ENCODE measurements at places on chromosomes 12 and 14.

DNA sequence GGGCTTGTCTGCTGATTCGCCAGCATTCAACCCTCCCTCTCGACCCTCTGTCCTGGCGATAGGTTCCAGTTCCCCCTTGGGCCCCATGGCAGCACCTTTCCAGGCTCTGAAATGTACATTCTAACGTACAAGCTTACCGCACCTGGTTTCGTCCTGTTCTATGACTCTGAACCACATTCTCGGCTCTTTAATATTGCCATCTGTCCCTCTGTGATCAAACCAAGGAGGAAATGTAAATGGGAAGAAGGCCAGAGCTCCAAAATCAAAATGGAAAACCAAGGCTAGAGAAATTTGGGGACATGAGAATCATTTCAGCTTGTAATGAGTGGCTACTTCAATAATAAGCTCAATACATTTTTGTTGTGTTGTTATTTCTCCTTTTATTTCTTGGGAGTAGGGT, 117.2 kb downstream of the TTC7B start:
- no peak for ATAC-seq

- peak; percentile 85 for ATAC-seq
Measured at GRCh38 chr12:120639771-120640721, at the start of gene CABP1. TSS of gene CABP1 (plus strand) at chr12:120640626. CDS start at chr12:120640686, 60 bp downstream.

- no peak for ATAC-seq
Measured at GRCh38 chr12:75884465-75884985, 147.1 kb downstream of the PHLDA1 start.

DNA sequence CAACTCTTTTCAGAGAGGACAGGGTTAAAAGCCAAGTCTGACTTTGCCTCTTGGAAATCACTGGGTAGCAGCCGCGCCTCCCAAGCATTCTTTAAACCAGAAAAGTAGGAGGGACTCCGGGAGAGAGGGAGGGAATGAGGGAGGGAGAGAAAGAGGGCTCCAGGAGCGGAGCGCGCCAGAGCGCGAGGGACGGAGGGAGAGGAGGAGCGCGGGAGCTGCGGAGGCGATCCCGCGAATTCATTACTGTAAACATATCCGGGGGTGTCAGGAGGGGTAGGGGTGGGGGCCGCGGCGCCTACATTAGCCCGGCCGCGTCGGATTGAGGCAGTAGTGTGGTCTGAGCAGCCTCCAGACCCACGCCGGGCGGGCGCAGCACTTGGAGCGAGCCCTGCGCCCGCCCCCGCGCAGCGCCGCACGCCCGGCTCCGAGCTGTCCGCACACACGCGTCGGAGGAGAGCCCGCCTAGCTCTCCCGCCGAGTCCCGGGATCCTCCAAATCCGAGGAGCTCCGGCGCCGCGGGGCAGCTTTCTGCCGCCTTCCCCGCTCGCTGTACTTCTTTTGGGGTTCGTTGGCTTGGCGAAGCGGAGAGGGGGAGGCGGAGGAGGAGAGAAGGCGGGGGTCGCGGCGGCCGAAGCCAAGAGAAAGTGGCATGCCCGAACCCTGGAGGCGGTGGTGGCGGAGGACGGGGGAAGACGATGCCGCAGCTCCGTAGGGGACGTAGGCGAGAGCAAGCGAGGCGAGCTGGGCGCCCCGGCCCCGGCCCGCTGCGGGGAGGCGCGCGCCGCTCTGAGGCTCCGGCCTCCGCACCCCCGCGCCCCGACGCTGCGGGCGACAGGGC, 3.3 kb downstream of the FLRT2 start:
- ATAC-seq: no peak

DNA sequence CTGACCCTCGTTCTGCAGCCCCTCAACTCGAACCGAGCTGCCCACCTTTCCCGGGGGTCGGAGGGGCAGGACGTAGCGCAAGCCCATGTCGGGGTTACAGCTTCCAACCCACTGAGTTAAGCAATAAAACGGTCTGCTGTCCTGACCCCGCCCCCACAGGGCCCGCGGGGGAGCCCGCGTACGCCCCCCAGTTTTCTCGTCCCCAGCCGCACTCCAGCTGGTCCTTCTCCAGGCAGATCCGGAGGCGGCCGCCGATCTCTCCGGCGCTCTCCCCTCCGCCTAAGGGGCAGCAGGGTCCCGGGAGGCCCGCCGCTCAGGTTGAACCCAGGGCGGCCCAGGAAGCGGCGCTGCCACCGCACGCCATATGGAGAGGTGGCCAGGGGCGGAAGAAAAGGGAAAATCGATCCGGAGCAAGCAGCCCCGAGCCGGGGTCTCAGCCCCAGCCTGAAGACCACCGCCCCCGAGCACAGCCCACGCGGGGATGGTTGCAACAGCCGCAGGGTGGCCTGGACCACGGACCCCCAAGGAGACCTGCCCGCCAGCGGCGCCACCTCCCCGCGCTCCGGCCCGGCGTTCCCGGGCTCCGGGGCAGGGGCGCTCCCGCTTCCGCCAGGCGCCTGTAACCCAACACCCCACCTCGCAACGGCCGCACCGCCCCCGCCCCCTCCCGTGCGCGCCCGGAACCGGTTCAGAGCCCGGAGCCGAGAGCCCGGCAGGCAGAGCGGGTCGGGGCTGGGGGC, 760 bp downstream of the ACTN1 start:
- ATAC-seq: no peak

DNA sequence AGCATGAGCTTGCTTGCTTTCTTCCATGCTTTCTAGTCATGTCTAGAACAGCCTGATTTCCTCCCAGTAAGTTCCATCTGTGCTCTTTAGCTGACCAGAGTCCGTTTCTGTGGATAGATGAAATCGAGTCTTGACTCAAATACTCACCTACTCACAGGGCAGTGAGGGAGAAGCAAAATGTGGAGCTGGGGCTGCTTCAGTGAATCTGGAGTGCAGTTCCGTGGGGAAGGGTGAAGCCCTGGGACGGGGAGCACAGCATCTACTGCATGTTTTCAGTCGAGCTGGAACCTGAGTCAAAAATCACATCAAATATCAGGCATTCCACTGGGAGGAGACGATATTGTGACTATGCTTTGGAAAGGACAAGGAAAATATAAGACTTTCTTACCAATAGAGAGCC, 70.3 kb upstream of the PRMT8 start:
- ATAC-seq: no peak

DNA sequence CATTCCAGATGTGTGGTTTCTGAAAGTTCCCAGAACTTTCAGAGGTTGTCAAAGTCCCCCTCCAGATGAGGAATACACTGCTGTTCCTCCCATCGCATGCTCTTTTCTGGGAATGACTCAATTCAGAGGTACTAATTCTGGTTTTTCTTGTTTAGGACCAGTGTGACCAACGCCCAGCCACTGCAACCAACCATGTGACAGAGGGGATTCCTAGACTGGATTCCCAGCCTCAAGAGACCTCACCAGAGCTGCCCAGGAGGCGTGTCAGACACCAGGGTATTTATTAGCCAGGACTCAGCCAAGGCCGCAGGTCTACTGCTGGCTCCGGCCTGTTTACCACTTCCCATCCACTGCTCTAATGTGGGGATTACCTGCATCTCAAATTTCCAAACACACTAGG, 24.2 kb downstream of the TRAFD1 start:
- ATAC-seq: peak; percentile 58

- ATAC-seq: no peak
Measured at GRCh38 chr12:63940310-63941005, 96.0 kb downstream of the SRGAP1 start.

GRCh38 chr14:64762044-64763034, 58.1 kb downstream of the PLEKHG3 start:
- ATAC-seq: no peak
